ENCODE measurements at places on chromosomes 7 and 10.

- DNase-seq = no peak
Measured at GRCh38 chr10:102010961-102011360, 45.0 kb downstream of the ARMH3 start.

DNA sequence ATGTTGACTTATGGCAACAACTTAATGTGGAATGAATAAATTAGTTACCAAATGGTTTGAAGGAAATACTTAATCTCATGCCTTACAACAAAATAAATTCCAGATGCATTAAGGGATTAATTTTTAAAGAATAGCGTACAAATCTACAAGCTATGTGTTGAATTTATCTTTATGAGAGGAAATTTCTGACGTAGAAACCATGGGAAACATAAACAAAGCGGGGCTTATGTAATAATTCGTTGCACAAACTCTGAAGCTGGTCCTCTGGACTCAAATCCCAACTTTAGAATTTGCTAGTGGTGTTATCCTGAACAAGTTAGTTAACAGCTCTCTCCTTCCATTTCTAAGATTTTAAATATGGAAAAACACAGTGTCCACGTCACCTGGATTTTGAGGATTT lies 137.4 kb upstream of the CALCR start:
- DNase-seq = no peak

DNA sequence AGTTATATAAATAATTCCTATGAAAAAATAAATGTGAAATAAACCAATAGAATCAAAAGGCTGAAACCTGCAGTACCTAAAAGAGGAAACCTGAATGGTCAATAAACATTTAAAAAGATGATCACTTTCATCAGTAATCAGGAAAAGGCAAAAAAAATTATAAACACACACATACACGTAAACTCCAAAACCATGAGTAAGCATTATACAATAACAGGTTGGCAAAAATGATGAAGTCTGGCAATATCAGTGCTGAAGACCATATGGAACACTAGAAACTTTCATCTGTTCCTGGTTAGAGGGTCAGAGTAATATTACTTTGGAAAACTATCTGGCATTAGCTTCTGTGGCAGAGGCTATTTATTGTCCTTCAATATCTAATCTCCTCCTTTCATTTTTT lies 38.5 kb downstream of the PTF1A start:
- DNase-seq = no peak

DNA sequence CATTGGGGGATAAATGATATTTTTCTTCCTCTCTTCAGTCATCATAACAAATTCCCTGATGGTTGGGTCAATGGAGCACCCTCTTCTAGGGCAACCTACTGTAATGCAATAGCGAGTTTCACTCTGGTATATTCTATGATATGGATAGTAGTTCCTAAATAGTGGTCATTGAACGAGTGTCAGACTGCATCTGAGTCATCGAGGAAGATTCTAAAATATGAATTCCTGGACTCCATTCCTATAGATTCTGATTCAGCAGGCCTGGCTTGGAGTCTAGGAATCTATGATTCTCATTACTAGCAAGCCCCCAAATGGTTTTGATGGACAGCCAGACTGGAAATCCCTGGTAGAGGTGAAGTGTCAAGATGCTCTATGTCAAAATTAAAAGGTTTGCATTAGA lies 254.5 kb downstream of the BUB3 start:
- no peak for DNase-seq

DNA sequence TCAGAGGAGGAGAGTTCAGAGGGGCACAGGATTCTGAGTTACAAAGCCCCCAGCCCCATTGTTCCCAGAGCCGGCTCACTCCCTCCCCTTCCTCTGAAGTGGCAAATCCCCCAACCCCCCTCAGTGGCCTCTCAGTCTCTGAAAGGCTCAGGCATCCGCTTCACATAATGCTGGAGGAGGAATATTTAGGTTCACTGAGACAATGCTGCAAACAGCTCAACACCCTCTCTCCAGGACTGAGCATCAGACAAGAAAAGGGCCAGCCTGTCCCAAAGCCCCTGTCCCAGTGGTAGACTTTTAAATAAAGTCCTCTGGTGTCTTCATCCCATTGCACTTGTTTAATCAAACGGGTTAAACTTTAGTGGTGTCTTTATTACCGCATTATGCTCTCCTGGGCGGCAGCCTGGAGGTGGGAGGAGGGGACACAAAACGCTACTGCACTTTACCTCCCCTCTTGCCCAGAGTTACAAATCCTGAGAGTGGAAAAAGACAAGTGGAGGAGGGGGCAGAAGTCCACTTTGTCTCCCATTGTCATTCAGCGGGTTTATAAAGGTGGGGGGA lies 257.9 kb downstream of the FGFR2 start:
- no peak for DNase-seq
